Effector CD4-positive, alpha-beta T cell (primary cell): ENCODE measurements at places on chromosomes 3 and 15.

DNA sequence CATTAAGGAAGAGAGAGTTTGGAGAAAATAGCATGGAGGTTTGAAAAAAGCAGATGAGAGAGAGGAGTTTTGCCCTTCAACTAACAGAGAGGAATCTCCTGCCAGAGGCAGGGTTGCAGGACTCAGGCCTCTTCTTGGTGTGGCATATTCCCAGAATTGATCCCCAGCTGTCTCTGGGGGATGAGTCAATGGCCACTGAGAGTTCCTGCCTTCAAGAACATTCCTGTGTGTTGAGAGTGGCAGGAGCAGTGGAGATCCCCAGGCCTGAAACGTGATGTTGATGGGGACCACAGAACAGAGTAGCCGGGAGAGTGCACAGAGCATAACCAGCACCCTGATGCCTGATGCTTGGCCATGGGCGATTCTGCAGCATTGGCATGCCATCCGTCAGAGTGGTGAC is 348.4 kb upstream of the THBS1 start:
- DNase-seq, result no peak

DNA sequence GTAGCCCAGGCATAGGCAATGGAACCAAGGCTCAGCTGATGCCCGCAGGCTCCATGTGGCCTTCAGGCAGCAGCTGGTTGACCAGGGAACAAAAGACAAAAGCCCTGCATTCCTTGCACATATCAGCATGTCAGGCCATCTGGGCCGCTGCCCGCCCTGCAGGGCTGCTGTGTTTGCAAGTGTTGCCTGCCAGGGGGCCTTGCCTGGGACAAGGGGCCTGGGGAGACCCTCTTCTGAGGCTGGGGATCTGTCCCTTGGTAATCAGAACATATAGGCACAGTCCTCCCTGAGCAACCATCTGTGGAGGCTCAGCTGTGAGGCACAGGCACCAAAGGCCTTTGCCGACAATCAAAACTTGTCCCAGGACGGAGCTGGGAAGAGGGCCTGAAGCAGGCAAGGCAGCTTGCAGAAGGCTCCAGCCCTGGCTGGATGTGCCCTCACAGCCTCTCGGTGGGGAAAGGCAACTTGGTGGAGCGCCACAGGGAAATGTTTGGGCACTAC is 138.2 kb downstream of the TPRA1 start:
- DNase-seq, result no peak

DNA sequence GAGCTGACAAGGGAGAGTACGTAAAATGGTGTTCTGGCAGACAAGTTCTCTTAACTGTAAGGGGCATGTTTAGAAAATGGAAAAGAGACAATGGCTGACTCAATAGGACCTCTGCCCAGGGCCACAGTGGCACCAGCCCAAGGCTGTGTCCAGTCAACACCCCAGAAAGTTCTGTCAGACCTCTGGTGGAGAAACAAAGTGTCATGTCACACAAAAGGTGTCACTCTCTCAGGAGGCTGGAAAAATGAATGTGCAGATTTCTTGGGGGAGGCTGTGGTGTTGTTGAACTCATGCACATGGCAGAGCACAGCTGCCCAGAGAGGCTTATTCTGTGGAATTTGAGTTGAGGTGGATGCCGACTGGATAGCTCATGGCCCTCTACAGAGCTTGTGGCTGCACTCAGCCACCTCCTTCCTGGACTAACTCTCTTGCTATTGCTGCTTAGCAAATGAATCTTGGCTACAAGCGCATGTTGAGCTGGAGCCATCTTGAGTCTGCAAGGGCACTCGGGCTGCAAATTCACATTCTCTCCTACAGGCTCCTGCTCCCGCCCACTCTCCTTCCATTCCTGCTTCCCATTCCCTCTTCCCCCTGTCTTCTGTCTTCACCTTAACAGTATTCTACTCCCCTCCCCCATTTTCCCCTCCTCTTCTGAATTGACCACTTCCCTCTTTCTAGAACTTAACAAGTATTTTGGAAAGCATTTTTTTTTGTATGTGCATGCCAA is 55.8 kb upstream of the SLC7A14 start:
- no peak for DNase-seq

DNA sequence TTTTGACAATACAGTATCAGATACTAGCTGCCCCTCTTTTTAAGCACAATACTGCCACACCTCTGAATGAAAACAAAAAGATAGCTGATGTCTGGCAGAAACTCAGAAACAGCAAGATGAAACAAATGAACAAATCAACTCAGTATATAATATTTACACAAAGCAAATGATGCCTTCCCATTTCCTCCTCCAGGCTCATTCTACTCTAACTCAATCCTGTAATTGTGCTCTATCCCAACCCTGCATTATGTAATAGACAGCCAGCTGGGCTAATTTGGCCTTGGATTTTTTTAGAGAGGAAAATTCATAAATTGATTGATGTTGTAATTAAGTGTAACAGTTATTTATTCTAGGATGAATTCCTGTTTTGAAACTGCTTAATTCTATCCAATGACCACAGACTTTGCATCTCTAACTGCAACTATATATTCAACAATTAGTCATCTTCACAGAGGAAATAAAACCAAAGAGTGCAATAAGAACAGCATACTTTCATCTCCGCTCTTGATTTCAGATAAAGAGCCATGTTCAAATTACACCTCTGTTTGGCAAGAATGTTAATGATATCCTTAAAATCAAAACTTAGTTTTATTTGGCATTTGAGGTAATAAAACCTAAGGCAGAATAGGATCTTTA is 6.1 kb downstream of the ATG3 start:
- DNase-seq, result no peak

GRCh38 chr3:146191051-146191450 is 30.1 kb upstream of the PLOD2 start:
- no peak for DNase-seq

- no peak for DNase-seq
Observed at GRCh38 chr15:42092398-42093318, 1.7 kb downstream of the PLA2G4D start.

- no peak for DNase-seq
Observed at GRCh38 chr15:72902245-72902918, 118.8 kb upstream of the ADPGK start.

DNA sequence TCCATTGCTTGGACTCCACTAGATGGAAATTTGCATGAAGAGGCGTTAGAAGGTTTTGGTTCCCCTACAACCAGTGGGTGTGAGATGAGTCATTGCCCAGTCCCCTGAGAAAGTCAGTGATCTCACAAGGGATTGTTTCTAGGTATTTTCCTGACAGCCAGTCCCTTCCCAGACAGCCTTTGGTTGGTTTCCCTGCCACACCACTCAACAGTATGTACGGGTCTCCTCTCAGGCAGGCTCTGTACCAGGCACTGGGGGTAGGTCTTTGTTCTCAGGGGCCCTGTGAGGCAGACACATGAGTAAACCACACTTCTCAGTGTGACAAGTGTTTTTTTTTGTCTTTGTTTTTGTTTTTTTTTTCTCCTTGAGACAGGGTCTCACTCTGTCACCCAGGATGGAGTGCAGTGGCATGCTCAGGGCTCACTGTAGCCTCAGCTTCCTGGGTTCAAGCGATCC is 4.0 kb downstream of the LAMP3 start:
- DNase-seq, result no peak

DNA sequence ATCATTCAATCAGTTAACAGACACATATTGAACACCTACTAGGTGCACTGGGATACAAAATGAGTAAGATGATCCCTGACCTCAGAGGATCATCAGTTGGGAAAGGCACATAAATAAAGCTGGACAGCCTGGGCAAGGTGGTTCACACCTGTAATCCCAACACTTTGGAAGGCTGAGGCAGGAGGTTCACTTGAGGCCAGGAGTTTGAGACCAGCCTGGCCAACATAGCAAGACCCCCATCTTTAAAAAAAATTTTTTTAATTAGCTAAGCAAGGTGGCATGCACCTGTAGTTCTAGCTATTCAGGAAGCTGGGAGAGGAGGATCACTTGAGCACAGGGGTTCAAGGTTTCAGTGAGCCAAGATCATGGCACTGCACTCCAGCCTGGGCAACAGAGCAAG is 3.7 kb upstream of the KLHL24 start:
- no peak for DNase-seq

GRCh38 chr3:90005281-90005847 is 897.9 kb downstream of the EPHA3 start:
- DNase-seq, result no peak

DNA sequence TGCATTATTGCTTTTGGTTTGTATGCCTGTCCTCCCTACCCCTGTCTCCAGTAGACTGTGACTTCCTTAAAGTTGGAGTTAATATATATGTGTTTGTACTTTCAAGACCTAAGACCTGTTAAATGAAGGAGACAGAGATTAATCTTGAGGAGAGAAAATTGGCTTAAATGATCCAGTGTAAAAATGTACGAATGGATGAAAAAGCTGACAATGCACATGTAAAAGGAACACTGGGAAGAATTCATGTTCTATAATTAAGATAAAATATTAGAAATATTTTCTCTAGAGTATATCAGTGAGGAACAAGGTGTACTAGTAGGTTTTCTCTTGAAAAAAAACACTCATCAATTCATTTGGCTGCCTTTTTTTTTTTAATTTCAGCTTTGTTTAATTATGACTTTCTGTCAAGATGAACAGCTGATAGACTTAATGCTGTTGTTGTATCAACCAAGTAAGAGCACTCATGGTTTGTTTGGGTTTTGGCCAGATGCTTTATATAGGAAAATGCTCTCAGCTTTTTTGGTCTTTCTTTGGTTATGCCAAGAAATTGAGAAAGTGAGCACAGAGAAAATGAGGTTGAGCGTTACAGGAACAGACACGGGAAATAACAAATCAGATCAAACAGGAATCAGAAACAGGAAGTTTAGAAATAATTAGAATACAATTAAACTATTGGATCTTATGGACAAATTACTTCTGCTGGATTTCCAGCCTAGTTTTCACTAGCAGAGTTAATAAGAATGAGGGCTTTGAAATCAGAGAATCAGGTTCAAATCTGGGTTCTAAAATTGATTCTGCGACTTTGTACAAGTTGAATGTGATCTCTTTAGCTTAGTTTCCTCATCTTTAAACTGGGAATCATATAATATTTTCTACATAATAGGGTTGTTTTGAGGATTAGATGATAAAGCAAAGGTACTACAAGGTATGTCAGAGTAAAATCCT is 38.3 kb upstream of the AADAC start:
- DNase-seq, result no peak

DNA sequence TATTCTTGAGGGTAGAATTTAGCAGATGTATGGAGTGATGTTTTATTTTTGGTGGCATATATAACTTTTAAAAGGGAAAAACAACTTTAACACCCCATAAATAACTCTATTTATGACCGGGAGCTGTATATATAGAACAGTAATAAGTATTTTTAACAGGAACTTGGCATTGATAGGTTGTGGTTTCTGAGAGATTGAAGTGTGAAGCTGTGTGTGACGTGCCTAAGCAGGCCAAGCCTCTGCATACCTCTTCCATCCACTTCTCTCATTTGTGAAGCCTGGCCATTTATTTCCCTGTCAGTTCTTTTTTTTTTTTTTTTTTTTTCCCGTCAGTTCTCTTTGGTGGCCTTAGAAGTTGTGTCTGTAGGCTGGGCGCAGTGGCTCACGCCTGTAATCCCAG is 23.0 kb downstream of the RBM5 start:
- DNase-seq, result no peak
